ENCODE measurements at places on chromosomes 3 and 15.

DNA sequence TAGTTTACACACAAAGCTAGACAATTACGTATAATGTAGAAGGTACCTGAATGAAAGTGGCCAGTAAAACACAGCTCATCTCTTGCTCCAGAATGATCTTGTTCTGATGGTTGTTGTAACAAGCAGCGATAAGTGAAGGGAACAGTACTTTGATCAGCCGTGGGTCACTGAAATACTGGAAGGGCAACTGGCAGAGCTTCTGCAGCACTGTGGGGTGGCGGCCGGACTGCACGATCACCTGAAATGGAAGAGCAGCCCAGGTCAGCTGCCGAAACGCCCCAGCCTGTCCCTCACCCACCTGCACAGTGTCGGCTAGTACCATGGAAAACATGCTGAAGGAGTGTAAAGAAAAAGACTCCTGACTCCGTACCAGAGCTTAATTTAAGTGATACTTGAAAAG, 17.3 kb downstream of the ISL2 start:
- DNase-seq = no peak

DNA sequence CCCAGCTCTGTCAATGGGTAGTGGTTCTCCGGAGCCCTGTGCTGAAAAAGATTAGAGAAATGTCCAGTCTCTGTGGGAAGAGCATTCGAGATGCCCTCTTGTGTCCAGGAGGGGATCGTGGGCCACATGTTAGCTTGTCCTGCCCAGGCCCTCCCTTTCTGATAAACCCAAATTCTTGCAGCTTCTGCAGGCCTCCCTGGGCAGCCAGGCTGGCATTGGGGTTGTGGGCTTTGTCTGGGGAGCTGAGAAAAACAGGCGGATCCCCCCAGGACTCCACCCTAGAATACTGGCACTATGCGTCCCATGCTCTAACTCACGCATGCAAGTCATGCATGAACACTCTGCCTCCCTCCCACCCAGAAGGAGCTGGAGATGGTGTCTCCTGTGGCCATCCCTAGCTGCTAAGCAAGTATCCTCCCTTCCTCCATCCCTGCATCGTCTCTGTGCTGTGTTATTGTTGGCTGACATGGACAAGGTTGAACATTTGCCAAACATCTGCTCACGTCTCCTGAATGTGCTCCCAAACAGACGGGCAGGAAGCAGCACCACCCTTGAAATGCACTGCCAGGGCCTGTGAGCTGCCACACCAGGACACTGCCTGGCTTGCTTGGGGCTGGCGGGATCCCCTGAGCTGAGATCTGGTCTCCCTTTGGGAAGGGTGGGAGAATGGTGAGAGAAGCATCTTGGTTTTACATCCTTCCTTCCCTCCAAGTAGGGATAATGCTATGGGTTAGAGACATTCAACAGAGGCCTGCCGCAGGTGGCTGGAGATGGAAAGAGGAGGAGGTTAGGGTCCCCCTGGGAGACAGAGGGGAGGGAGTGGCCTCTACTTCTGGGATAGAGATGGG, 26.5 kb downstream of the CFAP161 start:
- no peak for DNase-seq

DNA sequence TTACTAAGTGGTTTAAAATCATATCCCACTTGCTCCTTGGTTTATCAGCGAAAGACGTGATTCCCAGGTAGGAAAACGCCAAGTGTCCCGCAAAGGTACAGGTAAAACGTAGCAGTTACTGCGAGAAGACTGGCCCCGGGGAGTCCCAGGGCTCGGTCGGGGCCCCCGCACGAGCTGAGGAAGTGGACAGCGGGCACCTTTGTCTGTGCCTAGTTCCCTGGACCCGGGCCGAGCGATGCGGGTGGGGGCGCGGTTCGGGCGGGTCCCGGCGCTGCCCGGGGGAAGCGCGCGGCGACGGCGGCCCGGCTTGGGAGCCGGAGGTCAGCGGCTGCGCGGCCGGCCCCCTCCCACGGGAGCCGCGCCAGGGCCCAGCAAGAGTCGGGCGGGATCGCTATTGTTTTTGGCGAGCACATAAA, 864 bp upstream of the NEO1 start:
- no peak for DNase-seq

GRCh38 chr3:60555686-60556354, 695.4 kb downstream of the FHIT start:
- DNase-seq = peak; percentile 42

DNA sequence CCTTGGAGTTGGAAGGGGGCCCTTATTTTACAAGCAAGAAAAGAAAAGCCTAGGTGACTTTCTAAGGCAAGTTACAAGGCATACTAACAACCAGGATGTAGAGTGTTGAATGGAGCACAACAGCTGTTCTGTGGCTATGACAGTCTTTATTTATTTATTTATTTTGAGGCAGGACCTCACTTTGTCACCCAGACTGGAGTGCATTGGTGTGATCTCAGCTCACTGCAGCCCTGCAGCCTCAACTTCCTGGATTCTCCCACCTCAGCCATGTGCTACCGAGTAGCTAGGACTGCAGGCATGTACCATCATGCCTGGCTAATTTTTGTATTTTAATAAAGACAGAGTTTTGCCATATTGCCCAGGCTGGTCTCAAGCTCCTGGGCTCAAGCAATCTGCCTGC, 973.4 kb downstream of the ROBO1 start:
- DNase-seq = no peak

DNA sequence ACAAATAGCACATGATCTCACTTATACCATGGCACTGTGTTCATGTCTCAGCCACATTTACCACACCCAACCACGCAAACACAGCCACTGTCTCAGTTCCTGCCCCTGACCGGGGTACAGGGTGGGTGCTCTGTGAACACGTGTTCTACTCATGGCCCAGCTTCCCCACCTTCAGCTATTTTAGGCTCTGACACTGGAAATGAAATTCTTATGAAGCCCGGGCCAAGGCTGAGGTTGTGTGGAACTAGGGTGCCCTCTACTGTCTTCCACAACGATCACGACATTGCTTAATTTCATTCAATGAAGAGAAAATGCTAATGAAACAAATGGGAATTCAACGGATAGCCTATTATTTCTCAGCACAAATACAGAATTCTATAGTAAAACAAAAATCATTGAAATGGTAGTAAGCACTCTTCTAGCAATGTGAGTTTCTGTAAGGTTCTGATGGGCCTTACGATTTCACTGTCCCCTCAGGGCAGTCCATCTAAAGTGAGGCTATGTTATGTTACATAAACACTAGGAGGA, 2.1 kb upstream of the GABRA5 start:
- DNase-seq = peak; percentile 53

DNA sequence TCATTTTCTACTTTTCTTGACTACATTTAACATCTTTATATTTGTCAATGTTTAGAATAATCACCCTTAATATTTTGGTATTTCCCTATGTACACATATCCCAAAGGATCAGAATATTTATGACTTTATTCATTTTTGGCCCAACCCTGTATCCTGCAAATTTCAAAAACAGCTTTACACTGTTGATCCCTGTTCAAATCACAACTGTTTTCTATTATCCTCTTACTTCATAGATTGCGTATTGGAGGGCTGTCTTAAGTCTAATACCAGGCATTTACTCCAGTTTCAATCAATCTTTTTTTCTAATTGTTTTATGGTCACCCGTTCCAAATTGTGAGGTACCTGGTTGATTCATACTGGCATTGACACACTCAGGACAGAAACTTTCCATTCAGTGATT, 107.9 kb downstream of the RPL22L1 start:
- DNase-seq = no peak

- DNase-seq = no peak
These were observed 29.7 kb downstream of the SPATA16 start for GRCh38 chr3:173111321-173111720.

GRCh38 chr15:100338247-100338646, 3.5 kb downstream of the ADAMTS17 start:
- no peak for DNase-seq

- no peak for DNase-seq
These were observed 616.0 kb upstream of the TBL1XR1 start for GRCh38 chr3:177813322-177813721.

- DNase-seq = no peak
These were observed 9.6 kb upstream of the SMAD6 start for GRCh38 chr15:66692391-66692790.

DNA sequence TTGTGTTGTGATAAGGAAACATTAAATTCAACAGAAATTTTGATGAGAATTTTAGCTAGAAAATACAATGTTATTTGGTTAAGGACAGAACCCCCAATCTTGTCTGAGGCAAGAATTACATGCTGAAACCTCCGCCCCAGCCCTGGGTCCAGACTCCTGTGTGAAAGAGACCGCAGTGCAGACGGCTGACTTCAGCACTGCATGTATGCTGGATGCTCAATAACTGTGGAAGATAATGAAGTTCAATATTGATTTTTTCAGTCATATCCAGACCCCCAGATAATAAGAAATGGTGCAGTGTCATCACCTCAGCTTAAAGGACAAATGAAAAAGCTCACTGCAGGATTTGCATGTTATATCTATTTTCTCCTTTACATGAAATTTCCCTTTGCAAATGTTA, 188.3 kb upstream of the CNTN4 start:
- DNase-seq = no peak

- DNase-seq = no peak
These were observed 161.3 kb downstream of the IL5RA start for GRCh38 chr3:2948882-2949281.

DNA sequence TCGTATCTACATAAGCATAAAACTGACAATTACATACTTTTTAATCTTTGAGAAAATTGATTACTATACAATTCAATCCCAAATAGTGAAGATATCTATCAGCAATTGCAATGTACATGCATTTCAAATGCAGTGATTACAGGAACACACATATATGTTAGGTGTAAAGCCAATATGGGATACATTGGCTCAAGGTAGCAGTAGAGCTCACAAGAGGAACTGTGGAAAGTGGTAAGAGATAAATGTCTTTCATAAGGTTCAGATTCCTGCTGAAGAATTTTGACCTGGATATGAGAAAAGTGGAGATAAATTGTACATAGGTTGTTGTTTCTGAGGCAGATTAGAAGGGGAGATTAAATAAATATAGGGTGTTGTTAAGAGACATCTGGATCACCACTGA, 1280.5 kb downstream of the OTOL1 start:
- peak; percentile 8 for DNase-seq

GRCh38 chr15:75403892-75404291, 35.5 kb upstream of the MAN2C1 start:
- DNase-seq = no peak

DNA sequence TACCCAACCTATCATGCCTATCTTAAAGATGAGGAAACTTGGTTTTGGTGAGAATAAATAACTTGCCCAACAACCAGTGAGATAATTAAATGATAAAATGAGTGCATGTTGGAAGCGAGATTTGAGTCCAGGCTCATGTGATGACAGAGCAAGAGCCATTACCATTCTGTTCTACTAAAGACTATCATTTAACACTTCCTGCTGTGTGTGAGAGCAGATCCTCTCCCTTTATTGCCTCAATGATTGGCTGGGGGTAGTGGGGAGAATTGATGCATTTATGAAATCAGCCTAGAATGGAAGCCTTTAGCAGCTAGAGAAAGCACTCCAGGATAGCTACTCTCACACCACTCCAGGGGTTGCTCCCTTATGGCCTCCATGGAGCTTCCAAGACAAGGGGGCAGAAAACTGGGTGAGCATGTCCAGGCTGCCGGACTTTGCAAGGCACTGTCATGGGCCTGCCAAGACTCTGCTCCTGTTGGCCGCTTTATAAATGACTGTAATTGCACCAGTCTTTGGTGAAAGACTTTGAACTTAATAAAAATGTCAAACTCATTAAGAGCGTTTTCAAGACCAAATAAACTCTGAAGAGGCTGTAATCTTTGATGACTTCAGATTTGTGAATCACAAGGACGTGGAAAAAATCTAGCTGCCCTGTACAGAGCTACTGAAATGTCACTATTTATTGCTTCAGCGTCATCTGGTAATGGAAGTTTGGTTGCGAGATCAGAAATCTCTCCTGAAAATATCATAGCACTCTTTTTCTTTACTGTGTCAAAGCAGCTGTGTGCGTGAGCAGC, 209.1 kb upstream of the NR2E3 start:
- DNase-seq = no peak

DNA sequence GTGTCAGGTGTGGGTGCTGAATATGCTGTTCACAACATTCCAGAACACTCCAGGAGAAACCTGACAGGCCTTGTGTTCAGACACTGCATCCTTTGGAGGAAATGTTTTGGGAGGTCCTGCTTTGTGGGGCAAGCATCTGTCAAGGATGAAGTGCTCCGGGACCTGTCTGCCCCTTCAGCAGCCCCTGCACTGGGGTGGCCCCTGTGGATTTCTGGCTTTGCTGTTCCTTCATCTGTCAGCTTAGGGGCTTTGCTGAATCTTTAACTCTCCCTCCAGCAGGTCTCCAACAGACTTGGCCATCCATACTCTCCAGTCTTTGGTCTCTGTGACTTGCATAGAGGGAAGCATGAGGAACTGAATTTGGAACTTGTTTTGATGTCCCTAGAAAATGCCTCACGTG, 3.1 kb downstream of the PRR23E start:
- no peak for DNase-seq

DNA sequence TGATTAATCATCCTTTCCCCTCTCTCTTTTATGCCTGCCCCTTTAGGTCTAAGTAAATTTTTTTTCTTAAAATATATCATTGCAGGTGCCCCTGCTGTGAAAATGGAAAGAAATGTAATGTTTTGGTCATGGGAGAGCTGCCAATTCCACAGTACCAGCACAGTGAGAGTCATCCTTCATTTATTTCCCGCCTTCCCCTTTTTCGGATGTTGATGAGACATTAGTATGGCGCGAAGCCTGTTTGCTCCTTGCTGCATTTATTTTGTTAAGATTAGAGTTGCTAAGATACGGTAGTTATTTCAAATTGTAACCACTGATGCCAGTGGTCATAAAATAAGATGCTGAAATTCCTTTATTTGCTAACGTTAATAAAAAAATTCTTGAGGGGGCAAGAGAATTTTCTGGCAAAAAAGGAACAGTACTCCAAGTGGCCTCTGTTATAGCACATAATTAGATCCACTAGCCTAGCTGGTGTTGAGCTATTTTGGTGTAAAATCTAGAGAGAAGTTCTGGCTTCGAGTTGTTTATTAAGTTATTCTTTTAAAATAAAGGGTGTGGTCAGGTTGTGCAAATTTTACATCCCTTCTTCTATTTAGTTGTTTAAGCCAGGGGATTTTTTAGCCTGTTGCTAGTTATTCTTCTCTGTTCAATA, 62.8 kb downstream of the MDFIC2 start:
- no peak for DNase-seq

GRCh38 chr3:151003029-151003767, 30.7 kb upstream of the CLRN1 start:
- no peak for DNase-seq

DNA sequence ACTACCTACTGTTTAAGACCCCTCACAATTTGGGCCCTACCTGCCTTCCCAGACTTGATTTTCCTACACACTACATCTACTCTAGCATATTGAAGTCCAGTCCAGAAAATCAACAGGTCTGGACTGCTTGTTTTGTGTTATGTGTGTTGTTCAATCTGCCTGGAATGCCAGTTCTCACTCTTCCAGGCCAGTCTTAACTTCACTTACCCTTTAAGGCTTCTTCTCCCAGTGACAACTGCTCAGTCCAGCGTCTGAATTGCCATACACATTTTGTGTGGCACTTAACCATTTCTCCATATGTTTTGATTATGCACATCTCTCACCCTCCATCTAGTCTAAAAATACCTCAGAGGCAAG, 1.1 kb downstream of the TICRR start:
- DNase-seq = no peak

- no peak for DNase-seq
These were observed 154.0 kb upstream of the PRICKLE2 start for GRCh38 chr3:64379221-64379620.

- DNase-seq = no peak
These were observed 125.8 kb upstream of the ATP2B2 start for GRCh38 chr3:10631224-10631623.

- no peak for DNase-seq
These were observed 29.9 kb upstream of the GOLGA8B start for GRCh38 chr15:34613301-34613700.
